ENCODE measurements at places on chromosomes 12 and 14.
A peak's percentile ranks its signal among the peaks of the same experiment; 100 is the strongest.

DNA sequence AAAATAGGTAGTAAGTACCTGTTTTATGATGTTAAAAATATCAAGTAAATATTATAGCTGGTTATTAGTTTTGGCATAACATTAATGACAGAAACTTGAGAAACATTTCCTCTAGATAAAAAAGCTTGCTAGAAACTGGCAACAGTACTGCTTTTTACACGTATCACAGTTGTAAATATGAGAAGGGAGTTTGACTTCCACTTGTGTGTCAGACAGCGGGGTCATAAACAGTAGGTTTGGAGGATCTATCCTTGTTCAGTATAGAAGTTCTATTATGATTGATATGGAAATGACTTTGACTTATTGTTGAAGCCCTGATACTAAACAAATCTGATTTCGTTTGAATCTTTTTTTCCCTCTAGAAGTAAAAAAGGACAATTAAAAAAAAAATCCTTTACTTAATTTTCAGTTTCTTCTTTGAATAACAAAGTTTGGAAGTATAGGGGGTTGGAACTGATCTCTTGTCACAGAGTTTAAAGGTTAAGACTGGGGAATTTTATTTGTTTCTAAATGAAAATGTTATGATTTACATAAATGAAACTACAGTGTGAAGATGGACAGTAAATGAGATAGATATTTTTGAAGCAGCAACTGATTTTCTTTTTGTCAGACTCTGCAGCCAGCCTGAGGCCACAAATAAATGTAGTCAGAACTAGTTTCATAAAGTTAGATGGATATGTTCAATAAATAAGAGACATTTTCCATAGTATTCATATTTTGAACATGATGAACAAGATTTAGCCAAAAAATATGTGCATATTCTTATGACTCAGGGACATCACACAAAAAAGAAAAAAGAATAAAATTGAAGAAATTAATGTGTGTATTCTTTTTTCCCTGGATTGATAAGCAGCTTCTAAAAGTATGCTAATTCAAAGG, 50.1 kb downstream of the WNK1 start:
- DNase-seq, result no peak

DNA sequence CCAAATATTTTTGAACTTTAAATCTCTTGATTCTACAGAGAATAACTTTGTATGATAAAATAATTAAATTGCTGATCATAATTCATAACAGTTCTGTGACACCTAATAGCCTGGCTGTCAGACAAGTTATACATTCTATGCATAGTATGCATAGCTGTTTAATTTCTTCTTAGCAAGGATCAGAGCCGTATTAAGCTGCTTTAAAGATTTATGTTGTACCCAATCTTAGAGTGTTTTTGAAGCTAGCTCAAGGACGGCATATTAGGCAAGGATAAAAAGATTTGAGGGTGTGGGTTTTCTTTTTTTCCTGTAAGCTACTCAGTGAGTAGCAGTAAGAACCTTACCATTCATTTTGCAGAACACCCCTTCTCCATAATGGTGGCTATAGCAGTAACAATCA, 45.9 kb downstream of the SLC17A8 start:
- DNase-seq, result no peak

GRCh38 chr12:46786774-46787173, 39.0 kb downstream of the SLC38A4 start:
- DNase-seq, result no peak

DNA sequence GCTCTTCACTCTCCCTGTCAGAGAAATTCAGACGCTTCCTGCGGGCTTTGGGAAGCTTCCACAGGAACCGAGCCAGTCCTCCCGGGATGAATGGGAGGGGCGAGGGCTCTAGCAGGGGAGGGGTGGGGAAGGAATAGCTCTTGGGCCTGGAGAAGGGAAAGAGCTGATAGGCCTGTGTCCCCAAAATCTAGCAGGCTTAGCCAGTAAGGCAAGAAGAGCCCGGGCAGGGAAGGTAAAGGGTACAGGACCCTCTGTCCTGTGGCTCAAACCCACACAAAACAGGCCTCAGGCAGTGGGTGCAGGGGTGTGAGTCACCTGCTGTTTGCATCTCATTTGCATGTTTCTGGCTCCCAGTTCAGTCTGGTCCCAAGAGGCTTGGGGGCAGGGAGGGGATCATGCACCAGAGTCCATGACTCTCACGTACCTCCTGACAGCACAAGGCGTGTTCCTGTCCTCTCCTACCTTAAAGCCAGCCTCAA, 8.7 kb upstream of the SMUG1 start:
- DNase-seq, result no peak

DNA sequence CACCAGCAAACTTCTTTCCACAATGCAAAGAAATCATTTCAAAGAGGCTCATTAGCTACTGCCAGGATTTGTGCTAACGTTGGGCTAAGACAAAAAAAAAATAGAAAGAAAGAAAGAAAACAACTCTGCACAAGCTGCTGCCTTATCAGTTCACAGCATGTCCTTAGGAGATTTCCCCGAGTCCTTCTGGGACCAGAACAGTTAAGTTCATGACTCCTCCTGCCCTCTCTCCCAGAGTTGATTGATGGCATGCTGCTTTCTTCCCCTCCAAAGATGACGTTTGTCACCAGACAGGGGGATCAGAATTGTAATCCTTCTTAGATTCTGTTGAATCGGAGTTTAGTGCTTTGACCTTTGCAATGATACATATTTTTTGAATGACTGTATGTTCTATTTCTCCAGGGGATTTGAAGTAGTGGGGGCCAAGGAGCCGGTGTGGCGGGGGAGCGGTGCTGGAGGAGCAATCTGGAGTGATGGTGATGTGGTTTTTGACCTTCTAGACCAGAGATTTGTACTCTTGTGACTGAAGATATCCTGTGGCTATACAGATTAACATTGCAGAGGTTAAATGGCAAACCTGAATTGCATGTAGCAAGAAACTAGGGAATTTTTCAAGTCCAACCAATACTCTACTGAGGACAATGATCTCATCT, 409.2 kb upstream of the TMPO start:
- no peak for DNase-seq

DNA sequence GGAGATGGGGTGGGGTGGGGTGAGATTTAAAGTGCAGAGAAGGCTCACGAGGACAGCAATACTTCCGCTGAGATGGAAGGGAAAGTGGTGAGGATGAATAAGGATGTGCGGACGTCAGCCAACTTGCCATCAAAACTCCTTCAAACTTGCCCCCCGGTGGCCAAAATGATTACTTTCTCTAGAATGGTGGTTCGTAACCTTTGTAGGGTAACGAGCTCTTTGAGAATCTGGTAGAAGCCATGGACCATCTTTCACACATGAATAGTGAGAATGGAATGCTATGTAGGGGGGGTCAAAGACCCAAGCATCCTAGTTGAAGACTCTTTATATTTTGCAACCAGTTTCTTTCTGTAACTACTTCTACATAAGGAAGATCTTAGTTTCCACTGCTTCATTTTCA, 245.9 kb upstream of the DDHD1 start:
- no peak for DNase-seq

GRCh38 chr14:53792909-53793308, 163.7 kb downstream of the BMP4 start:
- DNase-seq, result no peak

- DNase-seq, result no peak
Measured at GRCh38 chr12:127570793-127571360, 696.1 kb upstream of the TMEM132C start.

DNA sequence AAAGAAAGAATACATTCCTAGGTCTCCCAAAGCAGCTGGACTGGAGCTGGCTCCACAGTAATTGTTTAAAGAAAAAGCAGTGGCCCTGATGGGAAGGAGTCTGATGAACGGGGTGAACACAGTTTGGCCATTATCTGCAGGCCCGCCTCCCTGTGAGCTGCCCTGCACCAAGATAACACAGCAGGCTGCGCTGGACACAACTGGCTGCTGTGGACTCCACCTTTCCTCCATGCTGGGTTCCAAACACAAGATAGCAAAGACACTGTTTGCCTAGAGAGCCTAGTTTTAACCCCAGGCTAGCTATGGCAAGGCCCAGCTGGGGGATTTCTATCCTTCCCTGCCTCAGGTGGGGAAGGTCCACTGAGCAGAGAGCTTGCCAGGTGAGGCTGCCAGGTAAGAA, 34.6 kb downstream of the ZFP36L1 start:
- DNase-seq, result no peak

GRCh38 chr12:68291396-68292036, 38.1 kb upstream of the IL22 start:
- DNase-seq, result no peak

DNA sequence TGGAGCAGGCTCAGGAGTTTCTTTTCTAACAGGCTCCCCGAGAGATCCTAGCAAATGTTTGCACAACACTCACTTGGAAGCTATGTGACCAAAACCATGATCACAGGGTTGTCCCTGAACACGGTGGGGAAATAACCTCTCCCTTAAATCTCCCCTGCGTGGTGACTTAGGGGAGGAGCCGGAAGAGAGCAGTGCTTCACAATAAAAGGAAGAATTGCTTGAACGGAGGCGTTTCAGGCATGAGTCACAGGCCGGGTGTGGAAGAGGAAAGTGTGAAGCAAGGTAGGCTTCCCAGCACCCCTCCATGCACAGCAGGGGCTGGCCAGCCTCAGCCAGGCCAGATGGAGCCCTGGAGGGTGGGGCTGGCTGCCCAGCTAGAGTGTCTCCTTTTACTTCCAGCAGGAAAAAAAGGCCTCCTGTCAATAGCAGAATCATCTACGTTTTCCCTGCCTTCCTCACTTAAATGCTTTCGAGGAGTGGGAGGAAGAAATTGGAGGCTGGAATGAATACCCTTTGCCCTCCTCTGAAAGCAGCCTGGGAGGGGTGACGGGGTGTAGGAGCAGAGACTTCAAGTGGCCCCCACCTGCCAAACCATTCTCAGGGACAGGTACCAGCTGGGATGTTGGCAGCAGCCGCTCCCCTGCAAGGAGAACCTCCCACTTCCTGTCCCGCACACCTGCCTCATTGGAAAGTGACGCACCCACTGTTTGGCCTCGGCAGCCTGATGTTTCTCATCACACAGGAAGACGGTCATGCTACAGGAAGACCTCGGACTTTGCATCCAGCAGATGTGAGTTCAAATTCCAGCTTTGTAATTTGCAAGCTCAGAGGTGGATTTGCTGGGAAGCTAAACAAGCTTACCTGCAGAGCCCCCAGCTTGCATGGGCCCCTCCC, 30.1 kb upstream of the PPP2R5C start:
- peak; percentile 77 for DNase-seq

DNA sequence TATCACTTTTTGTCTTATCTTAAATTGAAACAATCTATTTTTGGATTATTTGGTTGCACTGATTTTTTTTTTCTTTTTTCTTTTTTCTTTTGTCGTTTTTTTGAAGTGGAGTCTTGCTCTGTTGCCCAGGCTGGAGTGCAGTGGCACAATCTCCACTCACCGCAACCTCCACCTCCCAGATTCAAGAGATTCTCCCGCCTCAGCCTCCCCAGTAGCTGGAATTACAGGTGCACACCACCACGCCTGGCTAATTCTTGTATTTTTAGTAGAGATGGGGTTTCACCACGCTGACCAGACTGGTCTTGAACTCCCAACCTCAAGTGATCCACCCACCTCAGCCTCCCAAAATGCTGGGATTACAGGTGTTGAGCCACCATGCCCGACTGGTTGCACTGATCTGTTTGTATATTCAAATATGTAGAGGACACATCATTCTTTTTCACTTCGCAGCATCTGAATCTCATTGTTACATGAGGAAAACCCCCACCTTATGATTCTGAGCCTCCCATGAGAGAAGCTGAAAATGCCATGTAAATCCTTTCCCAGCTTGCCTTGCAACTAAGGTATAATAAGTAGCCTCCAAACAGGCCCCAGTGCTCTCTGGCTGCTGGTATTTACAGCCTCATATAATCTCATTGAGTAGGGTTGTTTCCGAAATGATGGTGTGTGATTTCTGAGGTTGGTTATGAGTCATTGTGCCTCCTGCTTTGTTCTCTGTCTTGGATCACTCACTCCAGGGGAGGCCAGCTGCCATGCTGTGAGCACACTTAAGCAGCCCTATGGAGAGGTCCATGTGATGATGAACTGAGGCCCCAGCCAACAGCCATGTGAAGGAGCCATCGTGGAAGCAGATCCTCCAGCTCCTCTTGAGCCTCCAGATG, 5.2 kb upstream of the HSP90B1 start:
- no peak for DNase-seq

- DNase-seq, result no peak
Measured at GRCh38 chr12:34603382-34604035, 581.2 kb downstream of the ALG10 start.
